ENCODE measurements at places on chromosomes 2 and 18. TPM values are rescaled to one million over a fixed set of nuclear protein-coding genes. Genes with fewer than 3 reads are reported as not detected.
A peak's percentile ranks its signal among the peaks of the same experiment; 100 is the strongest.

GRCh38 chr2:176118601-176119339 is 2.2 kb downstream of the HOXD10 start:
- DNase-seq: no peak

- DNase-seq: no peak
Measured at GRCh38 chr2:212929971-212930370, 221.4 kb downstream of the IKZF2 start.

- no peak for DNase-seq
Measured at GRCh38 chr2:144131042-144131441, 388.9 kb downstream of the ZEB2 start.

DNA sequence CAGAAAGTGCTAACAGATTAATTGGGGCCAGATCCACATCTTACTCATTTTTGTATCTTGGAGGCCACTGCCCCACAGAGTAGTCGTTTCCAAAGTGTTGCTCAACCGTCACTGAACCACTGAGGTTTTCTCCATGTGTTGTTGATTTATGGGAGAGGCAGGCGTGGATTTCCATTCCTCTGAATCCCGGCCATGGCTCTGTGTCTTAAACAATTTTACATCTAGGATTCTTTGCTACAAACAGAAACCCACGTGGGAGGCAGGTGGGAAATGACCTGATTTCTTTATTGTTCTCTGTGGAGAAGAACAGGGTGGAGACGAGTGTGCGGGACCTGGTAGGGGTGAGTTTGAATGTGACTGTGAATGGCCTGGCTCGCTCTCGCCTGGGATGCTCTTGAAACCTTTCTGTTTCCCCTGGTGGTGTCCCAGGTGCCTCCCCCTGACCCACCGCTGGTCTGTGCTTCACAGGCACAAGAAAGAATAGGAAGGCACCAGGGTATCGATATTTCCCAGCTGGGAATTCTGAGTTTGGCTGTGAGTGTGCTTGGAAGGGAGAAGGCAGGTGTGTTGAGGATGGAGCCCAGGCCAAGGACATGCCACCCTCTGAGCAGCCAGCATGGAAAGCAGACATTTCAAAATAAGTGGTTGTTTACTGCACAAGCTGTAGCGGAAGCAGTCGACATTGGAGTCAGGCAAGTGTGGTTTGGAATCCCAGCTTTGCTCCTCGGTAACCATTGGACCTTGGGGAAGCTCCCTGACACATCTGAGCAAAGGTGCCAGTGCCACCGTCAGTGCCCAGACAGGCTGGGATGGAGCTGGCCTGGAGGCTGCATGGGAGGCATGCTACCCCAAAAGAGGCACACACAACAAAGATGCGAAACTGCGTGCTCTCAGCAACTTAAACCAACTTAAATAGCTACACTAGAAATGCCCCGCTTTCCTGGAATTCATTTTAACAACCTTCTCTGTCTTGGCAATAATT is 50.0 kb downstream of the LPIN1 start:
- no peak for DNase-seq

DNA sequence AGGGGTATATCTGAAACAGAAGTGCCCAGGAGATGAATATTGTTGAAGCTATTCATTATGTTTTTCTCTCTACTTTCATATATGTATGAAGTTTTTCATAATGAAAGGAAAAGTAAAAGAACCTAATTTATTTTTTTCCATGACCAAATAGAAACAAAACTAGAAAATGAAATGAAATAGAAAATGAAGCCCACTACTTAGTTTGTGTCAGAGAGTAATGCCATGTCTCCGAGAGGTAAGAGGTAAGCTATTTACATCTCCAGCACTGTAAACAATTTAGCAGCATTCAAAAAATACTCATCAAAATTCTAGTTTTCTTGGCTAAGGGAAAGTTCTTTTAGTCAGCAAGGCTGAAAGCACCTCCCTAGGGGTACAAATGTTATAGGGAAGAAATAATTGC is 238.6 kb downstream of the PTH2R start:
- DNase-seq: no peak

GRCh38 chr2:81644189-81644588 is 1339.6 kb upstream of the LRRTM1 start:
- DNase-seq: no peak

DNA sequence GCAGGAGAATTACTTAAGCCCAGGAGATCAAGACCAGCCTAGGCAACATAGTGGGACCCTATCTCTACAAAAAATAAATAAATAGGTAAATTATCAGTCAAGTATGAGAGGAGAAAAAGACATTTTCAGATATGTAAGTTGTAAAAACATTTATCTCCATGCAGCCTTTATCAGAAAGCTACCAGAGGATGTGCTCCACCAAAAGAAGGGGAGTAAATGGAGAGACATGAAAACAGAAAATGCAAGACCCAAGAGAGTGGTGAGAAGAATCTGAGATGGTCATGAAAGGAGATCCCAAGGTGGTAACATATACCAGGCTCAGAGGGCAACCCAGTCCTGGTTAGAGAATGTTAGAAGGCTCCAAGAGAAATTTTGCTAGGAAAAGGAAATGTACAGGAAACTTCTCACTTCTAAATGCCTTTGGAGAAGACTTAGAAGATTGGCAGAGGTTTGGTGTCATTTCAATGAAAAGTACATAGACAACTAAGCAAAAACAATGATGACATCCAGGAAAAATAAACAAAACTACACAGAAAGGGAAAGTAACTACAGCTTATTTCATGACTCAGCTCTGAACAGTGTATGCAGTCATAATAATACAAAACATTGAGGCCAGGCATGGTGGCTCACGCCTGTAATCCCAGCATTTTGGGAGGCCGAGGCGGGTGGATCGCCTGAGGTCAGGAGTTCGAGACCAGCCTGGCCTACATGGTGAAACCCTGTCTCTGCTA is 19.5 kb downstream of the CIB4 start:
- no peak for DNase-seq

DNA sequence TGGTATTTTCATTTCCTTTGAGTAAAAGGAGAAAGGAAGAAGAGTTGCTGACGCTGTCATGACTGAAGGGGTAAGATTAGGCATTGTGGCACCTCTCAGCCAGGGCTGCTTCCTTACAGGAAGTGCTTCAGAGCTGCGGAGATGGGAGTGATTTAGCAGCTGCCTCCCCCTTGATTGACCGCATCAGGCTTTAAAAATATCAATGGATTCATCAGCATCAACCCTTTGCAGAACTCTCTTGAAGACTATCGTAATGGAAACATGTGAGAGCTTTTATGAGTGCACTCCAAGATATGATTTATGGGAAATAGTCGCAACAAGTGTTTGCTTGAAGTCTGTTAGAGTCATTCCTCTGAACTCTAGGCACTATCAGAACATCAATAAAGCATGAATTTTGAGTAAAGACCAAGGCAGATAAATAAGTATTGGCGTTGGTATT is 141.1 kb downstream of the CSRNP3 start:
- DNase-seq: no peak

- no peak for DNase-seq
Measured at GRCh38 chr2:96702098-96702785, 37.6 kb downstream of the LMAN2L start.

- DNase-seq: no peak
Measured at GRCh38 chr2:231521-232185, 32.2 kb downstream of the SH3YL1 start.

DNA sequence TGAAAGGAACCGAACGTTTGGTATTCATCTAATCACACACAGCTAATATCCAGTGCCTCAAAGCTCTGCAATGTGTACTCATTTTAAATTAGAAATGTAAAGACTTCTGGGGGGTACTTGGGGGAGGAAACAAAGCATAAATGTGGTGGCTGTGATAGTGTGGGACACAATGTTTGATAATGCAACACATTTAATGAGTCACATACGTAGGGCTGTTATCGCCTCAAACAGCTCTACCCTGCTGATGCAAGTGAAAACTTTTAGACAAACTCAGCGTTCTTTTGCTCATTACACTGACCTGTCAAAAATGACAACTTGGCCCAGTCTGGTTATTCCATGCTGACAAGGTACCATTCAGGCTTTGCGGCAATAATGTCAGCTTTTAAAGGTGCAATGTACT is 1227.1 kb upstream of the CELF4 start:
- no peak for DNase-seq

DNA sequence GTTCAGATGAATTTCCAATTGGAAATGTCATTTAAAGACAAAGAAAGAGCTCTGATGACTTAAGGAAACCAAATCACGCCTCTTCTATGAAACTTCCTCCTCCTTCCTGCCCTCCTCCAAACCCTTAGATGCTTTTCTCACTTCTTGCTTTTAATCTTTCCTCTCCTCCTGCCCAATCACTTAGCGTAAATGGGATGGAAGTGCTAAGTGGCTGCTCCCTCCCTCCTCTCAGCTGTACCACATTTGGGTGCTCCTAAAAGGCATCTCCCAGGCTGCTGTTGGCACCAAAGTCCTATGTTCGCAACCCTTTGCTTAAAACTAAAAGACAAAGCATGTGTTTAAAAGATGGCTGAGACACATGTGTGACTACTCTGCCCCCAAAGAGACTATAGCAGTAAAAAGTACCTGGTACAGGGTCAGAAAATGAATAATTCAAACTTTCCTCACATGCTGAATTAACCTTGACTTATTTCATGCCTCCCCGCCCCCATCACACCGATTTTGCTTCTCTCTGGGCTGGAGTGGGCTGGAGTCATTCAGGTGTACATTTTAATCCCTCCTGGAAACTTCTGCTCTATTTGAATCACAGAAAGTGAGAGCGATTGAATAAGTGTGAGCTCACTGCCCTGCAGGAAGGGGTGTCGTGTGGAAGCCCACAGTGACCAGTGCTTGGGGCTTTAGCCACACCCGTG is 59.2 kb upstream of the KLF7 start:
- no peak for DNase-seq

GRCh38 chr2:119068154-119068725 is 90.3 kb downstream of the C1QL2 start:
- DNase-seq: no peak

- no peak for DNase-seq
Measured at GRCh38 chr2:232447638-232448303, 8.2 kb upstream of the ALPI start.

DNA sequence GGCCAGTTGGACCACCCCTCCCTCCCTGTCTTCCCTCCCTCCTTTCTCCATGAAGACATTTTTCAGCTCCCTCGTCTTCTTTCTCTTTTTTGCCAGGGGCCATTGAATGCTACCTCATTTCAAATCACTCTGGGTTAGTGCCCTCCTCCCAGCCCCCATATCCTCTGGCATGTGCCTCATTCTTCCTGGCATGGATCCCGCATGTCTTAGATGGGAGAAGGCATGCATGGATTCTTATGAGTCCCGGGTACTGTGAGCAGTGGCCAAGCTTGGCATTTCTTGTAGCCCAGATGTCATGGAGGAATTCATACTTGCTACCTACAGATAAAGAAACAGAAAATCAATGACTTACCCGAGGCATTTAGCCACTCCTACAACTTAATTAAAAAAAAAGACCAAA is 9.0 kb upstream of the HAAO start:
- no peak for DNase-seq

DNA sequence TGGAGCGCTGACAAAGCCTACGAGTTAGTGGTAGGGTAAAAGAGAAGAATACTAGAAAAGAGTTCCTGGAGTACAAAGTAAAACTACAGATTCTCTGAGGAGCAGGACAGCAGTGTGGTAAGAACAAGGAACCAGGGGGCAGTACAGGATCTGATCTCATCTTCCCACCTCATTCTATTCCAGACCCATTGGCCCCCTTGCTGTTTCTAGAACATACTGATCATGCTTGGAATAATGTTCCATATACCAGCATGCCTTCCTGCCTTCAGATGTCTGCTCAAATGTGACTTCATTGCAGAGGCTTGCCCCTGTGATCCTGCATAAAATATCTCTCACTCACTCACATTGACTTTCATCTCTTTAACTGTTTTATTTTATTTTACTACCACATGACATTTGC is 19.3 kb downstream of the MSGN1 start:
- DNase-seq: no peak

DNA sequence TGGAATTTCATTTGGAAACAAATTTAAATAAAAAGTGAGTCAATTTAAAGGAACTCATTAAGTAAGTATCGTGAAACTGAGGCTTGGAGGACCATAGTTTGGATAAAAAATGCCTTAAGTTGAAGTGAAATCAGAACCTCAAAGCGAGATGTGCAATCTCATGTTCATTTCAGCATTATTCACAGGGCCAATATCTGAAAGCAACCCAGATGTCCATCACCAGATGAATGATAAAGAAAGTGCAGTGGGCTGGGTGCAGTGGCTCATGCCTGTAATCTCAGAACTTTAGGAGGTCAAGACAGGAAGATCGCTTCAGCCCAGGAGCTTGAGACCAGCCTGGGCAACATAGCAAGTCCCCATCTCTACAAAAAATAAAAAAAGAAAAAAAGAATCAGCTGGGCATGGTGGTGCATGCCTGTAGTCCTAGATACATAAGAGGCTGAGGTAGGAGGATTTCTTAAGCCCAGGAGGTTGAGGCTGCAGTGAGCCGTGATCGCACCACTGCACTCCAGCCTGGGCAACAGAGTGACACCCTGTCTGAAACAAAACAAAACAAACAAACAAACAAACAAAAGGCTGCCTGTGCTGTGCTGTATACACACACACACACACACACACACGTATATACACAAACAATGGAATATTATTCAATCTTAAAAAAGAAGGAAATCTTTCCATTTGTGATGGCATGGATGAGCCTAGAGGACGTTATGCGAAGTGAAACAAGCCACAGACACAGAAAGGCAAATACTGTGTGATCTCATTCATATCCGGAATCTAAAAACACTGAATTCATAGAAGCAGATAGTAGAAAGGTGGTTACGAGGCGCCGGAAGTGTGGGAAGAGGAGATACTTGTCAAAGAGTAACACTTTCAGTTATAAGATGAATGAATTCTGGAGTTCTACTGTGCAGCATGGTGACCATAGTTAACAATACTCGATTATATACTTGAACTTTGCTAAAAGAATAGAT is 14.5 kb downstream of the SH3RF3 start:
- DNase-seq: no peak

GRCh38 chr2:71460595-71461303 is 7.4 kb downstream of the DYSF start:
- DNase-seq: peak; percentile 47

GRCh38 chr18:60485201-60485600 is 112.6 kb upstream of the MC4R start:
- DNase-seq: no peak

DNA sequence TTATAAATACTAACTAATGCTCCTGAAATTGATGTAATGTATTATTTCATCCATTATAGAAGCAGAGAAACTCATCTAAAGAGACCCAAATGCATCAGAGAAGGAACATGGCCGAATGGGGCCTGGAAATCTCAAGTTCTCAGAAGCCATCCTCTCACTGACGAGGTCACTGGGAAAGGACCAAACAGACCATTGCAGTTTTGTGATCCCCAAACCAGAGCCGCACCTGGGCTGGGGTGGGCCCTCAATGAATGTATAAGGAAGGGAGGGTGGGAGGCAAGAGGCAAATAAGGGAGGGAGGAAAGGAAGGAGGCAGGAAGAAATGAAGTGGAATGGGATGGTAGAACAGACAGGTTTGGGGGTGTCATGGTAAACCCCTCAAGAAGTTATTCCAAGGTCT is 245.3 kb upstream of the ID2 start:
- no peak for DNase-seq

- no peak for DNase-seq
Measured at GRCh38 chr2:215535125-215535668, 99.3 kb upstream of the FN1 start.

The TEX51 gene
- polyA plus RNA-seq: not detected

The CNDP1 gene
- 0.03 TPM for polyA plus RNA-seq

The PMAIP1 gene
- 0.40 TPM for polyA plus RNA-seq

The MAB21L4 gene
- polyA plus RNA-seq: 0.10 TPM

The CDH2 gene
- 169 TPM for polyA plus RNA-seq

Data from heart left ventricle (tissue), 16 donors.